ENCODE measurements at places on chromosomes 3 and 15.

DNA sequence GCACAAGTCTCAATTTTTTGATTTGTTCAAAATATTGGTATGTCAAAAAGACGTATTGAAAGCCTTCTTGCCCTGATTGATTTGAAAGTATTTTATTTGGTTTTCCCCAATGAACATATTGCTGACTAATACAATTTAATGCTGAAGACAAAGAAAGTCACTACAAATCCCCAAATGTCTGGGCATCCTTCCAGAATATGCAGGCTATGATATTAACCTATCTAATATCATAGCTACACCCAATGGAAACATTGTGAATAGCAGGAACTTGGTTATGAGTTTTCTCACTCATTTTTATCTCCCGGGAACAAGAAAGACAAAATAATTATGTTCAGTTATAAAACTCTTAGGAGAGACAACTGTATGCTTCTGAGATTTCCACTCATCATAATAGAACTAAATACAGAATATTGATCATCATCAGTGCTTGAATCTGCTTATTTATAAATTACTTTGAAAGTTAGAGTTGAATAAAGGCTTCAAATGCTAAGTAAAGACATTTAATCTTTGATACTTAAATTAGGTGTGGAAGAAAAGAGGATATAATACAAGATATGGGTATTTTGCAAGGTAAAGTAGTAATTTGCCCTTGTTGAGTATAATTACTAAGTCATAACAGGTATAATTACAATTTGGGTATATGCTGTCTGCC lies 483.9 kb downstream of the RBMS3 start:
- no peak for DNase-seq

DNA sequence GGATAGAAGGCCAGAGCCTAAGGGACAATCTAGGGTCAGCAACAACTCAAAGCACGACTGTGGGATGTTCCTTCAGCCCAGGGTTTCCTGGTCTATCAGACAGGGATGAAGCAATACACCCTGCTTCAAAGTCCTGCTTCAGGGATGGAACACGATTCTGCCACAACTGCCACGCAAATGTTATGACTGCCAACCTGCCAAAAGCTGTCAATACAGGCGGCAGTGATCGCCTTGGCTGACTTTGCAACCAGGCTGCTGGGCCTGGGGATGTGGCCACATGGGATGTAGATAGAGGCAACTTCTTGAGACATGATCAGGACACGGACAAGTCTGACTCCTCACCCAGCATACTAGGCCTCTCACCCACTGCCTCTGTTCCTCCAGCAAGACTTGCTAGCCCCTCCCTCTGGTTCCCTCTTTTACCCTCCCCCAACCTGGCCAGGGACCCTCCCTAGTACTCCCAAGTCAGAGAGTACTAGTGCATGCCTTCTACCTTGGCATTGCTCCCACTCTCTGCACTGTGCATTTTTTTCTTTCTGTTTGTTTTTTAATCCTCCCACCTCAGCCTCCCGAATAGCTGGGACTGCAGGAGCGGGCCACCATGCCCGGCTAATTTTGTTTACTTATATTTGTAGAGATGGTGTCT lies 7.6 kb downstream of the CCDC12 start:
- no peak for DNase-seq

DNA sequence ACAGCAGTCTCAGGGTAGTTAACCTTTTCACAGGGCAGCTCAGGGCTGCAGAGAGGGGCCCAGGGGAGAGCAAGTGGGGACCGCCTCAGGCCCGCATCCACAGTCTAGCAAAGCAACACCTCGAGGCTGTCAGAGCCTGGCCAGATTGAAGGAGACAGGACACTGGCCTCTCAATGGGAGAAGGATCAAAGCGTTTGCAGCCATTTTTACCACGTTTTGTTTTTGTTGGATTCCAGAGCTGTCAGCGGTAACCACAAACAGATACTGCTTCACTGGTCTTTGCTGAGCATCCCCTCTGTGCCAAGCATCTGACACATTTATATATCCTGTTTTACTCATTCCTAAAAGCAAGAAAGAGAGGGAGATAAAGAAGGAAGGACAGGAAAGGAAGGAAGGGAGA lies 153.8 kb downstream of the SHQ1 start:
- no peak for DNase-seq

DNA sequence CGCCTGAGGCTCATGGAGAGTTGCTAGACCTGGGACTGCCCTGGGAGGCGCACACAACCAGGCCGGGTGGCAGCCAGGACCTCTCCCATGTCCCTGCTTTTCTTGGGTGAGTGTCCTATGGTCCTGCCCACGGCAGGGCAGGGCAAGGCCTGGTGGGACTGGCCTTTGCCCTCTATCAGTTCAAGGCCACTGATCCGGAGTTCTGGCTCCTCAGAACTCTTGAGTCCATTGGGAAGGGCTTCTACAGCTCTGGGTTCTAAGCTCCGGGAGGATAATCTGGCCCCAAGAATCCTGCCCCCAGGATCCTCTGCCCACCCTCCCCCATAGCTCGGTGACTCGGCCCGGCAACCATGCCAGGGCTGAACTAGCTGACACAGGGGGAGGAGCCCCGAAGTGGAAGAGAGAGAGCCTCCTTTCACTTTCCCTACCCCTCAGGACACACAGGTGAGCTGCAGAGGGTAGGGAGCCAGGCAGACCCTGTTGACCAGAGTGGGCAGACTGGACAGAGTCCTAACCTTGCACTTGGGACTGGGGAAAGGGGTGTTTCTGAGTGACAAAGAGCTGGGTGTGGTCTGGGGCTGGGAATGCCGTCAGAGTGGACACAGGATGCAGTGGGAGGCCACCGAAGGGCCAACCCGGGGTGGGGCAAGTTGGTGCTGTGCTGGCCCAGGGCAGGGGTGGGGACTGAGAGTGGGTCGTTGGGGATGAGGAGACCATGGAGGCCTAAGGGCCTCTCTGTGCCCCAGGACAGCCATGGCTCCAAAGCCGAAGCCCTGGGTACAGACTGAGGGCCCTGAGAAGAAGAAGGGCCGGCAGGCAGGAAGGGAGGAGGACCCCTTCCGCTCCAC lies 664 bp downstream of the PARP3 start:
- DNase-seq = no peak

DNA sequence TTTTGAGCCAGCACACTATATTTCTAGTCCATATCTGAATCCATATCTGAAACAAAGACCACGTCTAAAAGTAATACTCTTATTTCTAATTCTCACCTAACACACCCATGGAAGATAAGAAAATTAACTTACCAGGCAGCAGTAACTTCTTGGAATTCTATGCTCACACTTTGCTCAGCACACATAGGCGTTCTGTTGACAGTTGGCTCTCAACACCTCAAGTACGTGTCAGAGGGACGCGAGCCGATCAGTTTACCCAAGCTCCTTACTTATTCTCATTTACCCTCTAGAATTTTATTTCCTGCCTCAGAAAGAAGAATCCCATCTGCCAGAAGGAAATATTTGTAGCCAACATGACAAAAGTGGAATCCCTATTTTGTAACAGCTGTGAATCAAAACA lies 911.9 kb downstream of the FHIT start:
- DNase-seq = no peak

DNA sequence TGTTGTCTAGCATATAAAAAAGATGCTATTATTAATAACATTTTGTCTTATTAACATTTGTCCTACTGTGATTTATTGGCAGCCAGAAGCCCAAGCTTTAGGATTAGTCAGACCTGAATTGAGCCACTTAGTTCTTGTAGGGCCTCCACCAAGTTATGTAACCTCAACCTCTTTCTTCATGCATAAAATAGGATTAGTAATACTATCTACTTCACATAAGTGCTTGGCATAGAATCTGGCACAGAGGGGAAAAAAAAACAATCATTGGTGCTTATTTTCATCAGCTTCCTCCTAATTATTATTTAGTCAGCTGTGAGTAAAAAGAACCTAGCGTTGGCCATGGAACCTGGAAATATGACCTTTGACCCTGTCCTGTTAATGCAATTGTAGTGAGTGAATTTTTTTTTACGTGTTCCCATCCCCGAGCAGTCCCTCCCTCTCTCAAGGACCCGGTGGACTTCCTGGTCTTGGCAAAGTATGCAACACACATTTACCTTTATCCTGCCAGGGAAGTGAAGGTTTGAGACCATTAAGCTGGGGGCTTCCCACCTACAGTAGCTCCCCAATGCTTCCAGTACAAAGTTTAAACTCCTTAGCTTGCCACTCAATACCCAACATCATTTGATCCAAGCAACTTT lies 136.8 kb downstream of the FHIT start:
- no peak for DNase-seq

- no peak for DNase-seq
Measured at GRCh38 chr15:65937476-65937875, 68.2 kb downstream of the RAB11A start.

- DNase-seq = no peak
Measured at GRCh38 chr3:156892701-156893100, 66.5 kb downstream of the LEKR1 start.

DNA sequence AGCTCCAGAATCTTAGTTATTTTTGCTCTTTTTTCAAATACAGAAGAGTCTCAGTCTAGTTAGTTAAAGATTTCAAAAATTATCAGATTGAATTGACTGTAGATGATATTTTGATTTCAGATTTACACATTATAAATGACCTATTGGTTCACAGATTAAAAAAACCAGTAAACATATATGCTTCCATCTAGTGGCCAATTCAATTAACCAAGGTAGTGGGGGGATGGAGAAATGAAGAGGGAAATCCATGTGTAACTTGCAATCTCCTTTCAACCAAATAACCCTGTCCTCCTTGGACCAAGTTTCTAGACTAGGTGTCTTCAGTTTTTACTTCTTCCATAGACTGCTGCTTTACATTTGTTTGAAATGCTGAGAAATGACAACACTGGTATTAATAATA lies 789.8 kb downstream of the ROBO1 start:
- no peak for DNase-seq

All from cerebellar nuclear complex (tissue), 1 donor.